ENCODE measurements at places on chromosomes 7 and 10. TPM values are rescaled to one million over a fixed set of nuclear protein-coding genes. Genes with fewer than 3 reads are reported as not detected.

GRCh38 chr7:68203251-68203650 lies 1206.6 kb downstream of the TYW1 start:
- no peaks in the 10 kb centered on the region for H3K4me1 ChIP-seq

DNA sequence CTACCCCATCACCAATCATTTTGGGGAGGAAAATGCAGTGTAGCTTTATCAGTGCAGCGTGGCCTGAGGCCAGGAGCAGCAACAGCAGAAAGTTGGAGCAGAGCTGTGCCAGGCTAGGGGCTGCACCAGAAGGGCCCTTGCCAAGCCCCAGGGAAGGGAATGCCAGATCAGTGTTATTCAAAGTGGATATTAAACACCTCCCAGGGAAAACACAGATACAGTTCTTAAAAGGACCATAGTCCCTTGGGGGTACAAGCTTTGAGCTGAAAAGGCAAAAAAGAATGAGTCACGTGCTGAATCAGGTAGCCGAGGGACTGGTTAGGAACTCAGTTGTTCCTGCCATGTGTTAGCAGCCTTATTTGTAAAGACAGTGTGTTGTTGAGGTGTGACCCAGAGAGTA lies 54.0 kb downstream of the GSDME start:
- H3K27me3 ChIP-seq: no peaks in the 10 kb centered on the region
- no peaks in the 10 kb centered on the region for H3K36me3 ChIP-seq
- H3K4me3 ChIP-seq: no peak overlapping the region
- H3K4me1 ChIP-seq: peaks cover 18% of the 10 kb centered on the region
- no peak overlapping the region for H3K27ac ChIP-seq

- no peak overlapping the region for H3K4me3 ChIP-seq
- H3K4me1 ChIP-seq: peaks cover 8% of the 10 kb centered on the region
- no peaks in the 10 kb centered on the region for H3K36me3 ChIP-seq
- H3K27me3 ChIP-seq: no peaks in the 10 kb centered on the region
- H3K27ac ChIP-seq: no peak overlapping the region
Observed at GRCh38 chr7:41948503-41948902, 245.6 kb upstream of the INHBA start.

GRCh38 chr10:103616705-103617601 lies 123.4 kb downstream of the NEURL1 start:
- H3K4me3 ChIP-seq: no peak overlapping the region
- no peak overlapping the region for H3K27ac ChIP-seq
- H3K4me1 ChIP-seq: peaks cover 33% of the 10 kb centered on the region
- no peaks in the 10 kb centered on the region for H3K36me3 ChIP-seq
- DNase-seq: no peak

DNA sequence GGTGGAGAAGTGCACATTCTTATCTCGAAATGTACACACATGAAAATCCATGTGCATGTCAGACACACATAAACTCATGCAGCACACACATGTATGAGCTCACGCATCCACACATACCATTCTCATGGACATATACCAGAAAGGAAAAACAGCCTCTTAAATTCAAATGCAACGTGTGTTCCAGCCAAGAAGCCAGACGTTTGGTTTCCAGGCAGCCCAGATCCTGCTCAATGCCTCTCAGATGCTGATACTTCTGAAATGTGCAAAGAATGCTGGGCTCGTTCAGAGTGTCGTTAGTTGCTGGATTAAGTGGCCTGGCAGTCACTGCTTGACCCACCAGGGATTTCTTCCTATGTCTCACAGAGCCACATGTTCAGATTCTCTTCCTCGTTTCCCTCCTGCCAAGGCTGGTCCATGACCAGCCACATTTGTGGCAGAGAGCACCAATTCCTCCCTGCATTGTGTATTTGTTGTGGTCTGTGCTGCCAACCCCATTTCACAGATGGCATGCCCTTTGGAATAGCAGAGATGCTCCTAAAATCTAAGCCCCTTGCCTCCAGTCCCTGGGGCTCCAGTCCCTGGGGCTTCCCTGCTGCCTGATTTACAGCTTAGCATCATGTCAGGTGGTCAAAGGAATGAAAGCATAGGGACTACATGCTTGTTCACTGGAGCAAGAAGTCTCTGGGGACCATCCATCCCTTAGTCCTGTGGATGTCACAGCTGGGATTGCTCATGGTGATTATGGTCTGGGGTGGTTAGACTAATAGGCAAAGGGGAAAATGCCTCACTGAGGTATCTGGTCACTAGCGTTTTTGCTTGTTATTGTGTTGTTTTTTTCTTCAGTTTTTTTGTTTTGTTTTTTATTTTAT lies 426.6 kb downstream of the PLXNA4 start:
- no peaks in the 10 kb centered on the region for H3K27me3 ChIP-seq
- H3K4me1 ChIP-seq: 0 out of 2 replicates have a peak, but pooled peaks cover 3% of the 10 kb centered on the region
- no peak overlapping the region for H3K27ac ChIP-seq
- H3K4me3 ChIP-seq: no peak overlapping the region
- no peaks in the 10 kb centered on the region for H3K36me3 ChIP-seq
- no peak for DNase-seq

- no peak overlapping the region for H3K27ac ChIP-seq
- H3K4me3 ChIP-seq: no peak overlapping the region
- DNase-seq: no peak
Observed at GRCh38 chr10:16750461-16750860, 66.8 kb downstream of the RSU1 start.

DNA sequence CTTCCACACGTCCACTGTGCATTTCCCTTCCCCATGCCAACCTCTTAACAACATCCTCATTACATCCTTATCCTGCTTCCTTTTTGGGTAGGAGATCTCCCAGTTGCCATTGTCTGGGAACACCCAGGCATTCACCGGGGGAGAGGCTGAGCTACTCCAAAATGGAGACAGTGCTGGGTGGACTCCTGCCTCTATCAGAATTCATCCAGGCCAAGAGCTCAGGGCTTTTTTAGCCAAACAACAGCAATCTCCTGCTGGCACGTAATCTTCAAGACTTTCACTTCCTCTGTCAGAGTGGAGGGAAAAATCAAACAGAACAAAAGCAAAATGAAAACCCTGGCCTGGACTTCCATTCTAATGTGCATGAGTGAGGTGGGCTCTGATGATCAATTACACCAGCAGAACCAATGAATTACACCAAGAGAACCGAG lies 245.0 kb downstream of the PRPF18 start:
- H3K4me1 ChIP-seq: no peaks in the 10 kb centered on the region
- H3K27ac ChIP-seq: no peak overlapping the region
- no peak for DNase-seq
- H3K27me3 ChIP-seq: no peaks in the 10 kb centered on the region

The GSTO2 gene
- total RNA-seq: 0.08 TPM

The CRHR2 gene
- not detected for total RNA-seq

The ANKIB1 gene
- total RNA-seq: 34.0 TPM
